Tibial nerve (tissue), 4 donors: ENCODE measurements at places on chromosomes 1 and 21.

GRCh38 chr1:225877580-225877979 is 4.6 kb downstream of the TMEM63A start:
- peaks cover 28% of the 10 kb centered on the region for H3K4me1 ChIP-seq
- peaks cover 7% of the 10 kb centered on the region for H3K36me3 ChIP-seq
- peak; percentile 42 for DNase-seq
- H3K27ac ChIP-seq = no peak overlapping the region
- H3K27me3 ChIP-seq = no peaks in the 10 kb centered on the region
- no peak overlapping the region for H3K4me3 ChIP-seq

- DNase-seq = no peak
- H3K27me3 ChIP-seq = no peaks in the 10 kb centered on the region
- peaks cover 4% of the 10 kb centered on the region for H3K4me1 ChIP-seq
Observed at GRCh38 chr1:178619042-178619927, 105.8 kb upstream of the RALGPS2 start.

DNA sequence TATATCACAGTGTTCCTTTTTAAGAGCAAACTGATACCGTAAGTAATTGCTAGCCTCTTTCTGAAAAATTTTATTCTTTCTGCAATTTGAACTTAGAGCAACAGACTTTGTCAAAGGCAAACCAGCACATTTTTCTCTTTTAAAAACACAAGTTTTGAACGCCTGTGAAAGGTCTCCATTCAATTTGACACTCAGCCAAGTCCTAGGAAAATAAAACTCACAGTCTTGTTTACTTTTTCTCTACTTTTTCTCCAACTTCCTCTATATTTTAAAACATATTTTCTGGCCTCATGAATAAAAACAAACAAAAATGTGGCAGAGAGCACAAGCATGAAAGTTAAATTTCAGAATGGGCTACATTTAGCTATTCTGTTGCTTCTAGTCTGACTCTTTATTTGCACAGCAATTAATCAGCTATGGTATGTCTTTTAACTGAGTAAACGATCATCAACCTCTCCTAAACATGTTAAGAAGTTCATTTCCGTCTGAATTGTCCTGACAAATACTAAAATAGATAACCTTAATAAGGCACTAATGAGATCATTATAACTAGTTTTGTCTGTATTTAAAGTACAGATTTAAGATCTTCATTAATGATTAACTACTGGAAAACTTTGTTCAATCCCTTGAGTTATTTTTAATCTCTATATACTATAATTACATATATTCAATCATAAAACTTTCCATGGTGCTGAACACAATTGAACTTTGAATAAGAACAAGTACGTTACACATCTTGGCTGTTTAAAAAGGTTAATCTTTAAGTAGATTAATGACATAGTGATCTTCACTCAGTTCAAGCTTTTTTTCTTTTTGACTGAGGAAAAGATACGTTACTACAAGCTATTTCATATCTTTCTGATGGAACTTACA is 550.6 kb downstream of the PTBP2 start:
- DNase-seq = no peak
- no peaks in the 10 kb centered on the region for H3K36me3 ChIP-seq
- no peaks in the 10 kb centered on the region for H3K27me3 ChIP-seq
- H3K4me3 ChIP-seq = no peak overlapping the region
- no peak overlapping the region for H3K27ac ChIP-seq
- no peaks in the 10 kb centered on the region for H3K4me1 ChIP-seq

- H3K4me3 ChIP-seq = no peak overlapping the region
- no peak overlapping the region for H3K27ac ChIP-seq
- no peaks in the 10 kb centered on the region for H3K36me3 ChIP-seq
- H3K27me3 ChIP-seq = no peaks in the 10 kb centered on the region
- H3K4me1 ChIP-seq = no peaks in the 10 kb centered on the region
Observed at GRCh38 chr1:93715529-93716126, 34.0 kb upstream of the BCAR3 start.

DNA sequence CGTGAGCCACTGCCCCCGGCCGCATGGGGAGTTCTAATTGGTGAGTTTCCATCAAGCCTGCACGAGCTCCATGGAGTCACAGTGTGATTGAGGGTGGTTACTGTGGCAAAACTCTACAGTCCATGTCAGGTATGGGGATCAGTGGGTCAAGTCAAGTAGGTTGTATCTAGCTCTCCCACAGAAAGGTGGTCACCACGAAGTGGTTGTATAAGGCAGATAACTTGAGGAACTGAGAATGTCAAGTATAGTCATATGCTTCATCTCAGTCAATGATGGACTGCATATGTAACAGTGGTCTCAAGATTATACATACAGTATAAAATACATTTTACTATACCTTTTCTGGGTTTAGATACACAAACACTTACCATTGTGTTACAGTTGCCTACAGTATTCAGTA is 348.6 kb upstream of the ZP4 start:
- DNase-seq = no peak
- H3K4me1 ChIP-seq = no peaks in the 10 kb centered on the region

GRCh38 chr1:212207118-212207517 is 78.1 kb upstream of the PPP2R5A start:
- H3K27ac ChIP-seq = no peak overlapping the region
- no peak for DNase-seq
- no peaks in the 10 kb centered on the region for H3K36me3 ChIP-seq
- no peak overlapping the region for H3K4me3 ChIP-seq
- no peaks in the 10 kb centered on the region for H3K4me1 ChIP-seq
- H3K27me3 ChIP-seq = no peaks in the 10 kb centered on the region
